ENCODE measurements at places on chromosomes 4 and X.
A peak's percentile ranks its signal among the peaks of the same experiment; 100 is the strongest.

DNA sequence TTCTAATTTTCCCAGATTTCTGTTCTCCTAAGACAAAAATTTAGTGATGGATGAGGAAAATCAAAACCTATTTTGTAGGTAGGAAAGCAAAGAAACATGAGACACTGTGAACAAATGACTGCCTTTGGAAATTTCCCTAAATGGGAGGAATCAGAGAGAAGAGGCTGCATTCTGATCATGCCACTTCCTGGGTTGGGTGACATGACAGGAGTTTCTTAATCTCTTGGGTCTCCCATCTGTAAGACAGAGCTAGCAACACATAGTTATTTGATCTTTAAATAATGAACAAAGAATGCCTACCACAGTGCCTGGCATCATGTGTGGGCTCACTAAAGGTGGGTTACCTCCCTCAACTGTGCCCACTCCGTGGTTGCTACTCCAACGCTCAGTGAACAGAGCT lies 57.1 kb downstream of the CCDC149 start:
- no peak for DNase-seq

- DNase-seq, result no peak
Observed at GRCh38 chr4:165720411-165721082, 152.5 kb upstream of the TLL1 start.

DNA sequence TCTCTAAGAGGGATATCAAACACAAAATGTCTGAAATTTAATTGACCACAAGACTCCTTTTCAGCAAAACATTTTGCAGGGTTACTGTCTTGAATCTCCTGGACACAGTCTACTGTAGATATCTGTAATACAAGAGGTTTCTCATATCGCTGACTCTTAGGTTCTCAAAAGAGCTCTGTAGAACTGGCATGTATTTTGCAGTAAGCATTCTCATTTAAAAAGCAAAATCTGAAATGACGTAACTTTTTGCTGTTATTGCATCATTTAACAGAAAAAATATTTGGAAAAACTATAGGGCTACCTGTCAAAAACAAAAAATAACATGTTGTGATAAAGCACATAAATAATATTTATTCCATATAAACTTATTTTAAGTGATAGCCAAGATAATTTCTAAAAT lies 114.2 kb downstream of the CDS1 start:
- DNase-seq, result no peak

DNA sequence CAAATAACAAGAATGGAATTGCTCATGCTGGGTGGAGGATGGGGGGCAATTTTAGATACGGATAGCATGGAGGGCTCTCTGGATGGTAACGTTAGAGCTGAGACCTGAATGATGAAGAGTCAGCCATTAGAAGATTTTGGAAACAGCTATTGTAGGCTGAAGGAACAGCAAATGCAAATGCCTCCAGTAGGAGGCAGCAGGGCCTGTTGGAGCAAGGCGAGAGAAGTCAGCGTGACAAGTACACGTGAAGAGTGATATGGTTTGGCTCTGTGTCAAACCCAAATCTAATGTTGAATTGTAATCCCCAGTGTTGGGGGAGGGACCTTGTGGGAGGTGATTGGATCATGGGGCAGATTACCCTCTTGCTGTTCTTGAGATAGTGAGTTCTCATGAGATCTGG lies 59.3 kb upstream of the SOD3 start:
- no peak for DNase-seq

GRCh38 chrX:17525762-17526555 lies 151.0 kb downstream of the NHS start:
- DNase-seq, result no peak

DNA sequence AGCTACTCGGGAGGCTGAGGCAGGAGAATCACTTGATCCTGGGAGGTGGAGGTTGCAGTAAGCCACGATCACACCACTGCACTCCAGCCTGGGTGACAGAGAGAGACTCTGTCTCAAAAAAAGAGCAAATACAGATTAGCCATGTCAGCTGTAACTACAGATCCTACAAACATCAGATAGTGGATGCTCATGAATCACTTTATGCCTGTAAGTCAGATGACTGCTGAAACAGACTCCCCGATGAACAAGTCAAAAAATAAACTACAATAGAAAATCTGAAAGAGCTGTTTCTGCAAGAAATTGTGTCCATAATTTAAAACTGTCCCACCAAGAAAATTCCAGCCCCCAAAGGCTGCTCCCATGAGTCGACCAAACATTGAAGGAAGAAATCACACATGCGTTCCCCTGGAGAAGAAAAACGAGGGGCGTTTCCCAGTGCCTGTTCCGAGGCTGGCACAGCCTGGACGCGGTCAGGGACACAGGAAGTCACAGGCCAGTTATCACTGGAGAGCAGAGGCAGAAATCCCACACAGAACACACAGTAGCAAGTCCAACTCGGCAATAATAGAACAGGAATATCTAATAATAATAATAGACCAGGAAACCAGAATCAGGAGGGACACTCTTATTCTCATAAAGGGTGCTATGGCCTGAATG lies 30.0 kb upstream of the GTPBP6 start:
- no peak for DNase-seq

GRCh38 chr4:188942606-188943005 lies 803.4 kb downstream of the TRIML1 start:
- no peak for DNase-seq

DNA sequence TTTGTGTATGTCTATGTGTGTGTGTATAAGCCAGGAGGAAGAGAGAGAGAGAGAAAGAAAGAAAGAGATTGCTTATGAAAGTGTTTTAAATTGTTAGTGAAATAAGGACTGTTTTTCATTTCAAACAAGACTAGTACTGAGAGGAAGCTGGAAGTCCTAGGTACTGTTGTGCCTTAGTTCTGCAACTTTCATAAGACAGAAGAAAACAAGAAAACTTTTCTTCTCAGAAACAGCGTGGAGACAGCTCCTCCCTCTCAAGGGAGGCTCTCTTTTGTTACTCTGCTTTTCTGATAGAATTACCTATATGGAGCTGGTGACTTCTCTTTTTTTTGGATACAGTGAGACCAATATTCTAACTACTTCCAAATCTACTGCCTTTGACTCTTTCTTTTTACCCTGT lies 62.5 kb downstream of the BANK1 start:
- DNase-seq, result no peak

GRCh38 chrX:129525162-129525561 lies 1.9 kb upstream of the SMARCA1 start:
- DNase-seq, result no peak

DNA sequence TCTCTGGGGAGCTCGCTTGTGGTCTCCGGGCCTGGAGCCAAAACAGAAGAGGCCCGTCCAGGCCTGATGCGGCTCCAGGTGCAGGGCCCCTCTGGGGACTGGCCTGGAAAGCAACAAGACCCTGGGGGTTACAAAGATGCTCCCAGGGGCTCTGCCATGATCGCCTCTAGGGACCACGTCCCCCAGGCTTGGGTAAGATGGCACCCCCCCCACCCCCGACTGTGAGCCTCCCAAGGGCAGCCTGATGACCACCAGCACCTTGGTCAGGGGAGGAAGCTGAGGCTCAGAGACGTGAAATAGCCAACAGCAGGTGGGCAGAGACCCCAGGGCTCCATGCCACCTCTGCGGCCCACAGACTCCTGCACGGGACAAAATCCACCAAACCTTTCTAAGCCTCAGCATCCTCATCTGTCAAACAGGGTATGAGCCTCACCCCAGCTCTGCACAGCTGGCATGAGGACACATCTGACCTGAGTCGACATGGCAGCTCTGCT lies 25.4 kb downstream of the C4orf50 start:
- no peak for DNase-seq

- DNase-seq, result no peak
Observed at GRCh38 chr4:152512483-152512882, 23.4 kb downstream of the FBXW7 start.

DNA sequence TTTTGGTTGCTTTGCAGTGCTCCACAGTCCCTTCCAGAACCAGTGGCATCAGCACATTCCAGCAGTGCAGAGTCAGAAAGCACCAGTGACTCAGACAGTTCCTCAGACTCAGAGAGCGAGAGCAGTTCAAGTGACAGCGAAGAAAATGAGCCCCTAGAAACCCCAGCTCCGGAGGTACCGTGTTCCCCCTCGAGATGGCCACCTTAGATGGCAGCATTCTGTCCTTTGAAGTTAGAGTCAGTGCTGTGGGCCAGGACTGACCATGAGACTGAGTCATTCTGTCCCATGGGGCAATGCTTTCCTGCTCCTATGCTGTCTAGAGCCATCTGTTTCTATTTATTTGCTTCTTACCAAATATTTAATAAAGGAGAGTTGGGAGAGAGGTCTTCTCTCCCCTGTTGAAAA lies 112.3 kb downstream of the KLHL8 start:
- DNase-seq, result no peak

- no peak for DNase-seq
Observed at GRCh38 chrX:13515211-13515930, 54.0 kb upstream of the EGFL6 start.

DNA sequence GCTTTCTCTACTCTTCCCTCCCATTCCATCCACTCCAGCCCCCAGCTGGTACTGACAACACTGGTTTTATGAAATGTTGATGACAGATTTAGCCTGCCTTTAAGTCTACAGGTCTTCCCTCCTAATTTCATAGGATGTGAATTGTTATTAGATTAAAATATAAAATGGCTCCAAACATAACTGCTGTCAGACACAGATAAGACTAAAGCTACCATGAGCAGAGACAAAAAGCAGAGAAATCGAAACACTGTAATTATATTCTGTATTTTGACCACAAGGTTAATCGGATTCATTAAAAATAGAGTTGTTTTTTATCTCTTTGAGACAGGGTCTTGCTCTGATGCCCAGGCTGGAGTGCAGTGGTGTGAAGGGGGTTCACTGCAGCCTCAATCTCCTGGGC lies 28.3 kb downstream of the SEC24D start:
- peak; percentile 6 for DNase-seq

DNA sequence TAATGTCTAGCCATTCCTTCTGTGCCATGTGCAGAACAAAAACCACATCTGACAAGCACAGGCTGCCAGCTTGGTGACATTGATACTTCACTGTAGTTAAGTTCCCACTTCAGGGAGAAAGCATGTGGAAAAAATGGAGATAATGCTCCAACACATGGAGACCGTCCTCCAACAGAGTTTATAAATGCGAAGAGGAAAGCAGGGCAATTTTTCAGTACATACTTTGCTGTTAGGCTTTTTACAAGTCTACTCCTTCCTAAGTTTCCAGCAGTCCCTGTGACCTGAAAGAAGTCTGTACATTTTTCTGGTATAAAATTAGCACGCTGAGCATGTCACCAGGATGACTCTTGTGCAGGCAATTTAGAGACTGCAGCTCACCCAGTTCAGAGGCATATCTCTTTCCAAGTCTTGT lies 766.9 kb upstream of the IGFBP7 start:
- DNase-seq, result no peak
